ENCODE measurements at places on chromosomes 1 and 21.
A peak's percentile ranks its signal among the peaks of the same experiment; 100 is the strongest.

DNA sequence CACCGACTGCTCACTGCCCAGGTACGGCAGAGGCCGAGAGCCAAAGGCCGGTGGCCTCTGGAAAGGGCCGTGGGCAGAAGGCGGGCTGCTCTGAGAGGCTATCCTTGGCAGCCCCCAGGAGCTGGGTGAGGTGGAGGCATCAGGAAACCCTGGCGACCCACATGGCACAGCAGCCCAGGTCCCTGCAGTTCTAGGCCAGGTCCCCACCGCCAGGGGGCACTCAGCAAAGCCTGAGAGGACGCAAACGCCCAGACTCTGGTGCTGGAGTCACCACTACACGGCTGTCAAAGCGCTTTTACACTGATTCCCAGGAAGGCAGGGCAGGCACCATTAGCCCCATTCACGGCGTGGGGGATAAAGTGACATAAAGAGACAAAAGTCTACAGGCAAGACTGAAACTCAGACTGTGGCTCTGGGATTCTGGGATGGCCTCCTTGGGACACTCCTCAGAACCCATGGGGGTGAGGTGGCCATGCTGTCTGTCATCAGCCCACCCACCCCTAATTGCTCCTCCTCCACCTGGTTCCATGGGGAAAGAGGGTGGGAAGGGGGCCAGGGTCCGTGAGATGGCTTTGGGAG lies 4.9 kb downstream of the PLEKHG5 start:
- peak; percentile 71 for DNase-seq

GRCh38 chr1:162906485-162906884 lies 45.5 kb upstream of the CCDC190 start:
- DNase-seq, result no peak

DNA sequence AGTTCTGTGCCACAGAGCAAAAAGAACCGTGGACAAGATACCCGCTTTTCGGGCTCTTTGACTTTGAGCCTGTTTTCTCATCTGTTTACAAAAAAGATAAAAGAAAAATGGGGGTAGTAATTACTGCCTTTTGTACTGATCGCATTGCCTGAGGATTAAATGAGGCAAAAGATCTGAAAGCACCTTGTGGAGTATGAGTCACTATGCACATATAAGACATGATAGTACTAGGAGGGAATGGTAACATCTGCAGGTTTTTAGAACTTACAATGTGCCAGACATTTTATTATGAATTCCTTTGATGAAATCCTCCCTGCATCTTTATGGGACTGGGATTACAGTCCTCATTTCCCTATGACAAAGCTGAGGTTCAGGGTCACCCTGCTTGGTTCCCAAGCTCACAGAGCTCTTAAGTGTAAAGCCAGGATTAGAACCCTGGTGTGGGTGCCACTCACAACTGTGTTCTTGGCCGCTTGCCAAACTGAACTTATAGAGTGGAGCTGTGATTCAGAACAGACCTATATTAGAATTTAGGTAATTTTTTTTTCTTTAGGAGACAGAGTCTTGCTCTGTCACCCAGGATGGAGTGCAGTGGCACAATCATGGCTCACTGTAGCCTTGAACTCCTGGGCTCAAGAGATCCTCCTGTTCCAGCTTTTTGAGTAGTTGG lies 1.8 kb downstream of the DISC1 start:
- no peak for DNase-seq

GRCh38 chr1:11364170-11364569 lies 91.2 kb downstream of the UBIAD1 start:
- DNase-seq, result no peak

- DNase-seq, result no peak
These were observed 8.4 kb upstream of the ATXN7L2 start for GRCh38 chr1:109475261-109475660.

DNA sequence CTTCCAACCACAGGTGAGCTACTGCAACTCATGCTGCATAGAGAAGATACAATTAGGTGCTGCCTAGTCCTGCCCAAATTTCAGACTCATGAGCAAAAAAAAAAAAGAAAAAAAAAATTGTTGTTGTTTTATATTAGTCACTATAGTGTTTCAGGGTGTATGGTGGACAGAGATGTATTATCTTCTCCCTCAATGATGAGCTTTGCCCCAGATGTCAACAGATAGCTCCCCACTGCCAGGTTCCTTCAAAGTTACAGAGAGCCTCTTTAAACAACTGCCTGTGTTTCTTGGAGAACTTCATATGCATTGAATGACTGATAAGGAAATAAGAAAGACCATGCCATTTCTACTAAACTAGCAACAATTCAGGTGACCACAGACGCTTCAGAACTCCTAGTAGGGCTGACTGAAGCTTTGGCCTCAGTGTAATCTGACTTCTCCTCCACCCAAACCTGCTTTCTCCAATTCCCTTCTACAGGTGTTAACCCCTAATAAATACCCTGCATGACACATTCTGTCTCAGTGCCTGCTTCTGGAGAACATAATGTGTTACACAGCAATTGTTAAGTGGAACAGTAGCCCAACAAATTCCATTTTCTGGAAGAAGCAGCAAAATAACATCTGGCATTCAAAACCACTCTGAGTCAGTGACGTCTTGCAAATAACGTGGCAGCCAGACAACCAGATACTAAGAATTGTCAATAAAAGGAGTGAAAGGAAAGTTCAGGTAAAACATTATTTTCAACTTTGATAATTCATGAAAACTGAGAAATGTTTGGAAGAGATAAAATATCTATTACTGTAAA lies 147.7 kb downstream of the CDC42BPA start:
- DNase-seq, result no peak

GRCh38 chr1:41884256-41885230 lies 34.2 kb downstream of the HIVEP3 start:
- no peak for DNase-seq

GRCh38 chr1:19310720-19311502 lies 1.0 kb downstream of the AKR7A2 start:
- no peak for DNase-seq

- DNase-seq, result no peak
These were observed 996 bp upstream of the TMEM51 start for GRCh38 chr1:15152318-15153183.

- DNase-seq, result no peak
These were observed 59.0 kb upstream of the C8B start for GRCh38 chr1:57024855-57025254.

- DNase-seq, result no peak
These were observed 3.9 kb downstream of the SEMA6C start for GRCh38 chr1:151142411-151143056.

GRCh38 chr1:221829327-221830015 lies 87.6 kb upstream of the DUSP10 start:
- no peak for DNase-seq

DNA sequence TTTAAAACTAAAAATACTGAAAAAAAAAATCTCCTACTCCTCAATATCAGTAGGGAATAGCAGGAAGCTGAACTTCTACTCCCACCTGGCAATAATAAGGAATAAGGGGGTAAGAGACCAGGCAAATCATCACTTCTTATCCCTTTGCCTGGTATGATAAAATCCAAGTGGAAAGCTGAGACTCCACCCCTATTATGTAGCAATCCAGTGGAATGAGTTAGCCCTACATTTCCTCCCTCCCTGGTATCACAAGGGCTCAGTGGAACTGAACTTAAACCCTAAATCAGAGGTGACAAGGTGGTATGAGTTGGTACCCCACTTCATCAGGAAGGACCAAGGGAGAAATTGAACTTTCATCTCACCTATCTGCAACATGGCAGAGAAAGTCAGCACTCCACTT lies 25.7 kb downstream of the TRIM33 start:
- no peak for DNase-seq

GRCh38 chr21:35172231-35172630 lies 123.1 kb upstream of the RUNX1 start:
- no peak for DNase-seq

GRCh38 chr21:36980280-36981048 lies 14.0 kb upstream of the HLCS start:
- DNase-seq, result no peak

GRCh38 chr1:71170925-71171324 lies 90.1 kb upstream of the ZRANB2 start:
- DNase-seq, result no peak

DNA sequence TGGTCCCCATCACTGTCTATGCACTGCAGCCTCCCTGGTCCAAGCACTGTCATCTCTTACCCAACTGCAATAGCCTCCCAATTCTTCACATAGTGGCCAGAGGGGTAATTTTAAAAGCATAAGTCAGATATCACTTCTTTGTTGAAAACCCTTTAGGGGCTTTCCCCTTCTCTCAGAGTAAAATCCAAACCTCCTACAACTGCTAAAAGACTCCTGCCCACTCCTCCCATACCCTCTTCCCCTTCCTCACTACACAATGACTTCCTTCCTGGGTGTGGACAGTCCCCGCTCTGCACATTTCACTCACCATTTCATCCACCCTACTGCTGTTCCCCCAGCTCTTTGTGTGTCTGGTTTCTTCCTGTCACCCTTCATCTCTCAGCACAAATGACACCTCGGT lies 8.3 kb downstream of the MCOLN2 start:
- no peak for DNase-seq

DNA sequence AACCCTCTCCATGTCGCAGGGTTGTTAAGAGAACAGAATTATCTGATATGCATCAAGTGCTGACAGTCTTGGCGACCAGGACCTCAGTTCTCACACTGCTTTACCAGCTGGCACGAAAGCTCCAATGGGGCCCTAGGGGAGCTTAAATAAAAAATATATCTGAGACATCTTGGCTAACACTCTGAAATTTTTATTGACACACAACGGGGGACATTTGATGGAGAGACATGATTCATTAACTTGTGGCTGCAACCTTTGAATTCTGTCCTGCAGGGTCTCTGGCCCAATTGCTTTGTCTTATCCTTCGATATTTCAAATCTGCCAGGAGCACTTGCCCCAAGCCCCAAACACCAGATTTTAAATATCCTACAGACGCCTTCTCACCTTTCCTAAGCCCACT lies 567.0 kb downstream of the AJAP1 start:
- DNase-seq, result no peak

- no peak for DNase-seq
These were observed 10.3 kb upstream of the SPRR2B start for GRCh38 chr1:153081736-153082135.

GRCh38 chr1:117312453-117313138 lies 54.7 kb upstream of the MAN1A2 start:
- no peak for DNase-seq

DNA sequence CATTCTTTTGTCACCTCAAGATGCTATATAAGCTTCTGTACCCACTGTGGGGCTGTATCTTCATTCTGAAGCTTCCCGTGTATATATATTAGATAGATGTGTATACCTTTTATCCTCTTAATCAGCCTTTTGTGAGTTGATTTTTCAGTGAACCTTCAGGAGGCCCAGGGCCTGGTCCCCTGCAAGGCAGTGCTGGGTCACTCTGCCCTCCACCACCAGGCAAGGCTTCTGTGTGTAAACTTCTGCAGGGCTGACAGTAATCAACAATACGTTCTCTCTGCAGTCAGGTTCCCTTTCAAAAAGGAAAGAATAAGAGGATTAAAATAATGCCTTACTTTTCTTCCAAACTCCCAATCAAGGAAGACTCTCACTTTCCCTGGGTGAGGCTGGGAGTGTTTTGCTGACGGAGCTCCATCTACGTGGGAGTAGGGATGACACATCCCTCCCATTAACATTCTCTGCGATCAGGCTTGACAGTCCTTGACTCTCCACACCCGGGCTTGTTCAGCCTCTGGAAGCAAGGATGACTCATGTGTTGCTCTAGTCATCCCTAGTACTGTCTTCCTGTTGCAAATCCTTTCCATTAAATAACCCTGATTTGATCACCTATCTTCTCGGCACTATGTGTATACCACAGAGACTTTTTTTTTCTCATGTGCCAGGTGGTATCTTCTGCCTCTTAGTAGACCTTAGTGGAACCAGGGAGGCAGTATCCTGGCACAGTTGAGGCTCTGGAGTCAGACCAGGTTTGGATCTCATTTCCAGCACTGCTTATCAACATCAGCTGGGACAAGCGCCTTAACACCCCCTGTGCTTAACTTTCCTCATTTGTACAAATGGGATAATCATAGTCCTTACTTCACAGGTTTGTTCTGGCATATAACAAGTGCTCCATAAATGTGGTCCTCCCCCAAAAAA lies 70.3 kb upstream of the KCNK1 start:
- no peak for DNase-seq

DNA sequence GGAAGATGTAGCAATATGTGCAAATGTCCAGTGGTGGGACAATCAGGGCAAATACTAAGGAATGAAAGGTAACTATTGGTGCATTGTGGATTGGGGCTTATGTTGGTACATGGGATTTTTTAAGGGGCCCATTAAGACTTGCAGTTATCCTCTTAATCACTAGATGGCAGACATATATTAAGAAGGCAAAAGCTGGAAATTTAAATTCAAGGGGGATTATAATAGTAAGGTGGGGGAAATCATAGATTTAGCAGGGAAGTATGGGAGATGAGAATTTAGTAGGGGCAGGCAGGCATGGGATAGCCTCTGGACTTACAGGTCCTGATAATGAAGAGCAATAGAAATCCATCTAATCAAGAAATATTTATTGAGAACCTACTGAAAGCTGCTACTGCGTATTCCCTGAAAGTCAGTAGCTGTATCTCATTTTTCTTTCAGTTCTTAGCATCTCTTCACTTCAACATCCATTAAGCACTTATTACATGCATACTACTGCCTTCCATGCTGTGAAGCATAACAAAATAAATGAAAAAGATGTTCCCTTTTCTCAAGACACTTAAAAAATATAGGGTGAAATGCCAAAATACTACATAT lies 251.8 kb downstream of the CRB1 start:
- DNase-seq, result no peak

DNA sequence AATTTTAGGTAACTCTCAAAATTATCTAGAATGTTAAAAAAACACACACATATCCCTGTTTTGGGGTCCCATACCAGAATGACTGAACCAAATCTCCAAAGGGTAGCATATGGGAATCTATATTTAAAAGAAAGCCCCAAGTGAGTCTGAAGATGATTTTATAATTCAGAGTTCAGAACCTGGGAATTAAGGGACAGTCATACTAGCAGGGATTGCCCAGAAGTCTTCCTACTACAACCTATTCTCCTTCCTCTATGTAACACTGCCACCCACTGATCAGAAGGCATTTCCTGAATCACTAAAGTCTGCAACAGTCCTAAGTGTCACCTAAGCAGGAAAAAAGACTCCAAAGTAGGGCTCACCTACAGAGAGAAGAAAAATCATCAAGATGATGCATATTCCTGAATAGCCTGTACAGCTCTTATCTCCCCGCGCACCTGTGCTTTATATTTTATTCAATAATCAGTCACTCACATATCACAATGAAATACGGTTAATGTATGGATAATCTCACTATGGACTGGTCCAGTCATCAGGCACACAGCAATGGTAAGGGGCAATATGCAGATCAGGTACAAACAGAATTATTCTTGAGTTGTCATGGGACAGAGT lies 4.9 kb downstream of the RGS1 start:
- no peak for DNase-seq
